ENCODE measurements at places on chromosomes 4 and X.

DNA sequence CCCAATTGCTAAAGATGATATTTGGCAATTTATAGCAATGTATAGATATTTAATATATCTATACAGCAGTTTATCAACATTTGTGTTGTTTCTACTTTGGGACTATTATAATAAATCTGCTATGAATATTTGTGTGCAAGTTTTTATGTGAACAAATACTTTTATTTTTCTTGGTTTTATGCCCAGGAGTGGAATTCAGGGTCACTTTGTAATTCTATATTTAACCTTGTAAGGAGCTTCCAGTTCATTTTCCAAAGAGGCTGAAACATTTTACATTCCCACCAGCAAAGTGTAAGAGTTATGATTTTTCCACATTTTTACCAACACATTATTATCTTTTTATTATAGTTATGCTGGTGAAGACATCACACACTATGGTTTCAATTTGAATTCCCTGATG, 801.3 kb downstream of the PCDH18 start:
- no peak for DNase-seq

DNA sequence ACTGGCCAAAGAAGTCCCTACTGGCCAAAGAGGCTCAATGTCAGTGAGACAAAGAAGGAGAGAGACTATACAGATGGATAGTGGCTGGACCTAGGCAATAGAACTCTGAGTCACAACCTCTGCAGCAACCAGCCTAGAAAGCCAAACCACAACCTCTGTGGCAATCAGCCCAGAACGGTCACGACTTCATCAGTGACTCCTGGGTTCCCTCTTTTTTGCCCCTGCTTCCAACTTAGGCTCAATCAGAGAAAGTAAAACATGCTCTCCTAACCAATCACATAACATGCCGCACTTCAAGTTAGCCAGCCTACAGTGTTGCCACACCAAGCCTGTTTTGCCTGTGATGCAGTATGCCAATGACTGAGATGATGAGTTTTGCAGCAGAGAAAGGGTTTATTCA, 203.4 kb downstream of the ANAPC10 start:
- DNase-seq = no peak

GRCh38 chrX:16786791-16787735, 797 bp downstream of the TXLNG start:
- peak; percentile 24 for DNase-seq

DNA sequence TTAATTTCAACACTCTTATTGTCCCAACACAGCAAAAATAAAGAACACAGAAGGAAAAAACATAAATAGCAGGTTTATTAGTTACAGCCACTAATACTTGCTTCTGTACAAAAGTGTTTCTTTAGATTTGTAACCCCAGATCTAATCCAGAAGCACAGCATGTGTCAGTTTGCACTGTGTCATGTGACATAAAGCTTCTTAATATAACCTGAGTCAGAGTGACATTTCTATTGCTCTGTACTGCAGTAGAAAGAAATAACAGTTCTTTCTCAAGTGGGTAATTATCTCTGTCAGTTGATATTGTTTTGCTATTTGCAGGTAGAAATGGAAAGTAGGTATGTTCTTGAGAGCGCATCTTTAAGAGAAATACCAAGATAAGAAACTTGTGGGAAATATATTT, 422.5 kb downstream of the ZIC3 start:
- DNase-seq = no peak

DNA sequence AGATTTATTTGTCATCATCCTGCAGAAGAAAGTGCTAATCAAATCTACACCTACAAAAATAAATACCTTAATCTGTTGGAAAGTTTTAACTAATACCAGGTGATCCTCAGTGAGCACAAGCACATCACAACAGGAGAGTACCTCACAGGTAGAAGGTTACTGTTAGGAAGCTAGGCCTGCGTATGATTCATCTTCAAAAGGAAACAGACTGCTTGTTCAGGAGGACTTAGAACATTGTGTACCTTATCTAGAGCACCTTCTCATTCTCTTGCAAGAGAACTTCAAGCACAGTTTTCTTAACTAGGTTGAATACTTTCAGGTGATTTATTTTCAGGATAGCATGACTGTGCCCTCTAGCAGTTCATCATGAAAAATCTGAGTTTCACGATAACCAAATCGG, 54.2 kb downstream of the MND1 start:
- no peak for DNase-seq
